Stimulated activated CD4-positive, alpha-beta T cell treated with anti-CD3 and anti-CD28 coated beads, Interleukin-1b, Interleukin-23, amount 100 ng/mL, for 1 hour (primary cell): ENCODE measurements at places on chromosomes 7 and 10.

DNA sequence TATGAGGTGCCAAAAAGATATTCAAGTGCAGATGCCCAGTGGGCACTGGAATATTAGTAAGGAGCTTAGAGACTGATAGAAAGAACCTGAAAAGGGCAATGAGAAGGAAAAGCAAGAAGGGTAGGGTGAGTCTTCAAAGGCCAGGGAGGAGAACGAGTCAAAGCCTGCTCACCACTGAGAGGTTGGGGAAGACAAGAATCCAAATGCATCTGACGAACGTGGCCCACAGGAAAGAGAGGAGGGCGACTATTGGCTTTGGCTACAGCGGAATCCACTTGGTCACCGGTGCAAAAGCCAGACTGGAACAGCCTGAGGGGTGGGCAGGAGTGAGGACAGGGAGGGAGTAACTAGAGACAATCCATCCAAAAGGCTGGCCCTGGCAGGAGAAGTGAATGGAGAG lies 216.7 kb upstream of the KLF14 start:
- DNase-seq = no peak

DNA sequence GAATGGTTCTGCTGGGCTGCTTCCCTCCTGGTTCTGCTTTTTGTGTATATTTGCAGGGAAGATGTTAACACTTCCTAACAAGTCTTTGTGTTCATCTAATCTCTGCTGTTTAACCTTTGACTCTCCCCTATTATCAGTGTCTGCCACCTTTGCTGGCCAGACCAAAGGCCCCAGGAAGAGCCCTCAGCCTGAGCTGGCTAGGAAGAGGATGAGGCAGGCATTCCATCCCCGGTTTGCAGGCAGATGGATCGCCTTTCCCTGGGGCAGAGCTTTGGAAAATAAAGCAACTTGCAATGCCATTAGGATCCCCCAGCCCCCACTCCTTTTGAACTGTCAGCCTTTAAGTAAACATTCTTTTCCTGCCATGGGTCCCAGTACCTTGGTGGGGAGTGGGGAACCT lies 19.0 kb downstream of the DPCD start:
- DNase-seq = no peak

DNA sequence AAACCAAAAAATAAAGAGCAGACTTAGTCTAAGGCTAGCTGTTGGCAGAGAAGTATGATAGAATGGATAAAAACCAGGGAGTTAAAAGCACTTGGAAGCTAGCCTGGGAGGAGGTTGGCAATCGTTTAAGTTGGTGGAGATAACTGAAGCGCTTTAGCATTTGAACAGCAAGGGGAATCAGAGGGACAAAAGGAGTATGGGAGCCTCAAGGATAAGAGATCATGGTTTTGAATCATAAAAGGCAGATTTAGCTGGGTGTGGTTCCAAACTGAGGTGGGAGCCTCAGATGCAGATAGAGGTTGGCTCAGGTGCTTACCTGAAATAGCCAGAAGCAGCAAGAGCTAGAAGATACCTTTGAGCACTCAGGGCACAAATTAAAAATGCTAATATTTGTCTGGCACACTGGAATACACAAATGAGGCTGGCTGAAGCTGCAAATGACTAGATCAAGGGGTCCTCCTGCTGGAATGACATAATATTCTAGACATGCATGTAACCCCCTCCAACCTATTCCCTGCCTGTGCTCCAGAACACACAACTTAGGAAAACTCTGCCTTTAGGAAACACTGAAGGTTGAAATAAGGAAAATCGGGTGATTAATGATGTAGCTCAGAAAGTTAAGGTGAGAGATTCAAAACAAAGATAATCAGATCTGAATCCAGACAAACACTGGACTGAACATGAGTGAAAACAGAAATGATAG lies 372.3 kb upstream of the LRRN3 start:
- no peak for DNase-seq

DNA sequence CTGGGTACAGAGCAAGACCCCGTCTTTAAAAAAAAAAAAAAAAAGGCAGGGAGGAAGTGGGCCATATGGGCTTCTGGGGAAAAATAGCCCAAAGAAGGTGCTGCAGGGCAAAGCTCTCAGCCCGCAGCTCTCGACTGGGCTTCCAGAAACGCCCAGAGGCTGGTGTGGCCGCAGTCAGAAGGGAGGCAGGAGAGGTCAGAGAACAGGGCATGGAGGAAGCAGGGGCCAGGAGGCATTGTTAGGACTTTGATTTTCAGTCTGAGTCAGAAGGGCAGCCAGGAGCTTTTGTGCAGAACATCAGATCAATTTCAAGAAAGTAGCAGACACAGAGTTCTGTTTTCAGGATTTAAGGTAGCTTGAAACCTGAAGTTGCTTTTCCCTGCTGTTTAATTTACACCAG lies 35.3 kb upstream of the CYTH3 start:
- no peak for DNase-seq

DNA sequence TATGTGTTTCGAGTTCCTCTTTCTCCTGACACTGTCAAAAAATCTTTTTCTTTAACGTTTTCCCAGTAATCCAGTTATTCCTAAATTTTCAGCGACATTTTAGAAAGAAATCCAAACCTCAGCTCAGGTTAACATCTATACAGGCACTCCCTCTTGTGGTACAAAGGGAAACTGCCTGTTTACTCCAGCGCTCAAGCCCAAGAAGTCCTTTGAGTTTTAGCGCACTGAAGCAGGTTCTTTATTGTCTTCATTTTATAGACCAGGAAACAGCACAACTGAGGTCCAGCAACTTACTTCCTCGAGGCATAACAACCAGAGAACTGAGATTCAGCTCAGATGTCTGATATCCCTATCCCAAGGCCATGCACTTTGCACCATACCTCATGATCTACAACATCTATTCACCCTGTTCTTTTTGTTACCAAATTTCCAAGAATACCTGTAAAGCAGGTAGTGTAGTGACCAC lies 287.2 kb upstream of the MKLN1 start:
- DNase-seq = no peak

GRCh38 chr10:78319841-78320240 lies 286.2 kb downstream of the RPS24 start:
- DNase-seq = no peak

- no peak for DNase-seq
Observed at GRCh38 chr10:76540331-76540730, 1097.3 kb downstream of the KCNMA1 start.

GRCh38 chr7:86598721-86599120 lies 45.0 kb upstream of the GRM3 start:
- DNase-seq = no peak

DNA sequence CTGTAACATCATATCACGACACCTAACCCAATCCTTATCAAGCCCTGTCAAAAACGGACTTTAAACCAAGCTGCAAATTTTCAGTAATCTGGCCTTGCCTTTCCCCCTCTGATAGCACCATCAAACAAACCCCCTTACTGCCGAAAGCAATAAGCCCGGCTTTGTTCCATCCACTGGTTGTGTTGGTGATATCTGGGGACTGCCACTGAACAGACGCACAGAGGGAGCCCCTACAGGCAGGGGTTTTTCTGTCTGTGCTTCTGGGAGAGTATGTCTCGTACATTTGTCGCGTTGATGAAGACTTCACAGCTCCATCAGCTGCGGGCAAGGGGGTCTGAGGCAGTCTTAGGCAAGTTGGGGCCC lies 550 bp upstream of the PLAU start:
- no peak for DNase-seq

DNA sequence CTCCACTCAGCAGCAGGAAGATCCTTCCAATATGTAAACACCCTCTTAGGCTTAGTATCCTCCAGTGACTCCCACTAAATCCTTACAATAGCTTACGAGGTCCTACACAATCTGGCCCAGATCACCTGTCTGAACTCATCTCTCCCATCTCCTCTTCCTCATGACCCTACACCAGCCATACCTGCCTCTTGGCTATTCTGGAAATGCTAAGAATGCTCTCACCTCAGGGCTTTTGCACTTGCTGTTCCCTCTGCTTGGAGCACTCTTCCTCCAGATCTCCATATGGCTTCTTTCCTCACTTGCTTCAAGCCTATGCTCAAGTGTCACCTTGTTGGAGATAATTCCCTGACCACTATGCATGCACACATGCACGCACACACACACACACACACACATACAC lies 50.8 kb upstream of the FRMD4A start:
- DNase-seq = no peak

- no peak for DNase-seq
Observed at GRCh38 chr10:4062751-4063150, 277.7 kb upstream of the KLF6 start.

DNA sequence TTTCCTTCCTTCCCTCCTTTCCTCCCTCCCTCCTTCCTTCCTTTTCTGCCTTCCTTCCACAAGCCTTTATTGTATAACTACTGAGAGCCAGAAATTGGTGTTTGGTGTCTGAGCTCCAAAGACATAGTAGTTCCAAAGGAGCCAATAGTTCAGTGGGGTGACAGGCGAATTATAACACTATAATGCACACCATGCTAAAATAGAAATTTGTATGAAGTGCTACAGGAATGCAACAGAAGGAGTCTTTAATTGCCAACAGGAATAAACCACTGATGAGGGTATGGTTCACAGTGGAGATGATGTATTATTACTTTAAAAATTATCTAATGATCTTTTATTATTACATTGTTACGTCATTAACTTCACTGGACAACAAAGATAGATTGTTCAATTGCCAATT lies 158.8 kb upstream of the SP8 start:
- DNase-seq = no peak

- DNase-seq = no peak
Observed at GRCh38 chr7:143372070-143372469, 9.1 kb upstream of the ZYX start.

- DNase-seq = no peak
Observed at GRCh38 chr7:33099154-33099940, 9.9 kb downstream of the RP9 start.

- DNase-seq = no peak
Observed at GRCh38 chr10:67471022-67471421, 225.0 kb downstream of the CTNNA3 start.

GRCh38 chr10:8150401-8150905 lies 96.0 kb downstream of the GATA3 start:
- no peak for DNase-seq

GRCh38 chr7:151172273-151173141 lies 5.0 kb upstream of the GBX1 start:
- DNase-seq = peak; percentile 57
